CD4-positive, alpha-beta T cell (primary cell): ENCODE measurements at places on chromosomes 1 and 21. TPM values are rescaled to one million over a fixed set of nuclear protein-coding genes. Genes with fewer than 3 reads are reported as not detected.

OR2T35 gene
- total RNA-seq, result not detected

SPRR5 gene
- not detected for total RNA-seq

COL6A1 gene
- 8.5 TPM for total RNA-seq

DMRTA2 gene
- total RNA-seq, result not detected

RBP7 gene
- total RNA-seq, result not detected

B3GALT2 gene
- 0.22 TPM for total RNA-seq

NPR1 gene
- total RNA-seq, result not detected

ZNF683 gene
- total RNA-seq, result 0.41 TPM

SERTAD4 gene
- total RNA-seq, result not detected

C1orf141 gene
- not detected for total RNA-seq

NIBAN1 gene
- total RNA-seq, result 20.4 TPM

SELE gene
- not detected for total RNA-seq

FAM110D gene
- total RNA-seq, result not detected

OR2AK2 gene
- total RNA-seq, result 0.22 TPM

CD34 gene
- not detected for total RNA-seq

OLIG2 gene
- total RNA-seq, result not detected

PLCH2 gene
- 47.6 TPM for total RNA-seq

CLDN14 gene
- not detected for total RNA-seq

PTAFR gene
- total RNA-seq, result 0.53 TPM

CNKSR1 gene
- 3.6 TPM for total RNA-seq

TMEM79 gene
- total RNA-seq, result 1.7 TPM

BARHL2 gene
- not detected for total RNA-seq

ERICH3 gene
- not detected for total RNA-seq

TENT5C gene
- 123 TPM for total RNA-seq
